ENCODE measurements at places on chromosomes 3 and 15.

DNA sequence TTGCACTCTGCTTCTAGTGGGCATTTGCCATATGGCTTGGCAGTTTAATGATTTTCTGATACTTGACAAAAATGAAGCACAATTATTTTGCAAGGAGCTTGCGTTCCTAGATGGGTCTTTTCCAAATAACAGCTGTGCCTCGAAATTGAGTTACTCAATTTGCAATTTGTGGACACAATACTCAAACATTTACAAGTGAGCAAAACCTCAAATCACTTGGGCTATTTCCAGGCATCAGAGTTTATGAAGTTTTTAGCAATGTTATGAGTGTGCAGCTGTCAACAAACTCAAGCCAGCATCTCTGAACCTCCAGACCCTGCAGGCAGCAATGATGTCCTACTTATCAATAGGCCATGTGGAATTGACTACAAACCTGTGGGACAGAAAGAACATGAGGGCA, 41.3 kb downstream of the NMNAT3 start:
- DNase-seq, result no peak

GRCh38 chr3:44529927-44530326, 25.1 kb upstream of the ZKSCAN7 start:
- peak; percentile 24 for DNase-seq

DNA sequence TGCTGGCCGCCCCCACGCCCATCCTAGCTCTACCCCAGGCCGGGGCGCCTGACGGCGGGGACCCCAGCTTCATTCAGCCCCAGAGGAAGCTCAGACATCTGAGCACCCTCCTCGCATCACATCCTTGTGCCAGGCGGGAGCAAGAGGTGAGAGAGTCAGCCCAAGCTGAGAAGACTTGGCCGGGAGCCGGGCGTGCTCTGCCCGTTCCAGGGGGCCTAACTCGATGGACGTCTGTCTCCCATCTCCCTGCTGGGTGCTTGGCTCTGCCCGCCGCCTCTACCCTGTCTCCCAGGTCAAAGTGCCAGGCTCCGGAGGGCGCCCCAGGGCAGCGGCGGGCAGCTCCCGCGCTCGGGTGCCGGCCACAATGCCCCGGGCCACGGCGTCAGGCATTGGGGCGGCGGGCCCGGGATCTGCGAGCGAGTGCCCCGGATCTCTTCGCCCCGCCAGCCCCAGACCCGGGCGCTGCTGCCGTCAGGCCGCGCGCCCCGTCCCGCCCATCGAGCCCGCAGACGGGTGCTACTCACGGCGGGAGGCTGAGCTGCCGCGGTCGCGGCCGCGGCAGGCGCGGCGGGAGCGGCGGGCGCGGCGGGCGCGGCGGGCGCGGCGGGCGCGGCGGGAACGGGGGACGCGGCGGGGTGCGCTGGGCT, 388 bp downstream of the DAPK2 start:
- no peak for DNase-seq

- no peak for DNase-seq
Measured at GRCh38 chr3:103510760-103511159, 1075.9 kb downstream of the ZPLD1 start.

- no peak for DNase-seq
Measured at GRCh38 chr15:88147760-88148159, 108.8 kb downstream of the NTRK3 start.

GRCh38 chr15:49649987-49650386, 29.1 kb downstream of the DTWD1 start:
- no peak for DNase-seq

DNA sequence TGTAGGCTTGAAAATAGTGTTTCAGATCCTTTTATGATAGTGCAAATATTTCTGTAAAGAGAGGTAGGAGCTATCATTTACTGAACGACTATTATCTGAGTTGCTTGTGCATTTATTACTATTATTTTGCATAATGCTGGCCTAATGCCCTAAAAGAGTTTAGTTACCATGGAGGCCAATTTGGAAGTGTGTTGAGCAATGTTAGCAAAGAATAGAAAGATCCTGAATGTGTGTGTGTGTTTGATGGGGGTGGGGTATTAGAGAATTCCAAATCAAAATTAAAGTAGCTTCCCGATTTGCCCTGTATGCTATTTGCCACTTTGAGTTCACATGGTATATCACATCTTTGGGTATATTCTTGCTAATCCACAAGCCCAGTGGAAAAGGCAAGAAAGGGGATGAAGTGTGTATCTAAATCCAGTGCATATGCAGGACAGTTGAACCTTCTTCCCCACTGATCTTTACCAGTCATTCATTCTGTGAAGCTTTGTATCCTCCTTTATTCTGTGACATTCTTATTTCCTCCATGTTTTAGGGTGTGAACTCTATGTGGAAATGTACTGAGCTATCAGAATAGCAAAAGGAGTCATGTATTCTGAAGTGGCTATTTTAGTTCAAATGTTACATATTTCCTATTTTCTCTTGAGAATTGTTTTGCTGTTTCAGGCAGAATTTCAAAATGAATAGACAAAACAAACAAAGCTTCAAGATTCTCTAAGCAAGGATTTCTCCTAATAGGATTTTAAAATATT, 45.7 kb upstream of the PLSCR5 start:
- no peak for DNase-seq

DNA sequence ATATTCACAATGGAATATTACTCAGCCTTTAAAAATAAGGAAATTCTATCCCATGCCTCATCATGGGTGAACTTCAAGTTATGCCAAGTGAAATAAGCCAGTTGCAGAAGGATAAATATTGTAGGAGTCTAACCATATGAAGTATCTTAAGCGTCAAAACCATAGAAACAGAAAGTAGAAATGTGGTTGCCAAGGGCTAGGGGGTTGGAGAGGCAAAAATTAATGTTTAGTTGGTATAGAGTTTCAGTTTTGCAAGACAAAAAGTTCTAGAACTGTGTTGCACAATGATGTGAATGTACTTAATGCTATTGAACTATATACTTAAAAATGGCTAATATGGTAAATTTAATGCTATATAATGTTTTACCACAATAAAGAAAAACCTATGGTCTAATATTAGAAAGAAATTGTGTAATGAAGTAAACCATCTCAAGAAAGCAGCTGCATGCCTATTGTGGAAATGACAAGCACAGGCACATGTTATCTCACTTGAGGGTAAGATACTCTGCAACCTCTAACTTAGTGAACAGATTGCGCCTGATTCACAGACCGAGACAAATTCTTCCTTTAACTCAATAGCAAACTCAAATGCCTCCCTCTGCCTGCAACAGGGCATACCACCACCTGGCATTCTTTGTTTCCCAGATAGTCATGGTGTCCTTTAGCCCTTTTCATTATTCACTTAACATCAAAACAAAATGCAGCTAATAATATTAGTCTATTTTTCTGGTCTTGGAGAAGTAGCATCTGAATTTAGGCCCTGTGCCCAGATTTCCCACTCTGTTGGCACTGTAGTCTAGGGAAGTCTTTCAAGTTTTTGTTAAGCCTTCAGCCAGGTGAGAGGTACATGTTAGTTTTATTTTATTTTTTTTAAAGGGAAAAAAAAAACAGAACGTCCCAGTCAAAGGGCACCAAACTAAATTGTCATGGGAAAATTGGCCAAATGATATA, 80.2 kb upstream of the ACP3 start:
- DNase-seq, result no peak

GRCh38 chr3:127699416-127700300, 26.9 kb downstream of the ABTB1 start:
- DNase-seq, result no peak

- peak; percentile 88 for DNase-seq
Measured at GRCh38 chr3:101850246-101851051, 1.1 kb downstream of the NFKBIZ start.

GRCh38 chr15:52097180-52097579, 15.4 kb downstream of the BCL2L10 start:
- no peak for DNase-seq

GRCh38 chr3:113535898-113536297, 3.5 kb downstream of the SIDT1 start:
- no peak for DNase-seq

GRCh38 chr3:132596816-132597433, at the start of gene ACKR4:
Gene ACKR4, plus strand, starts transcription at chr3:132597270. Its CDS starts 3,128 bp downstream, at chr3:132600398.
- DNase-seq, result no peak
